ENCODE measurements at places on chromosomes 4 and X.

DNA sequence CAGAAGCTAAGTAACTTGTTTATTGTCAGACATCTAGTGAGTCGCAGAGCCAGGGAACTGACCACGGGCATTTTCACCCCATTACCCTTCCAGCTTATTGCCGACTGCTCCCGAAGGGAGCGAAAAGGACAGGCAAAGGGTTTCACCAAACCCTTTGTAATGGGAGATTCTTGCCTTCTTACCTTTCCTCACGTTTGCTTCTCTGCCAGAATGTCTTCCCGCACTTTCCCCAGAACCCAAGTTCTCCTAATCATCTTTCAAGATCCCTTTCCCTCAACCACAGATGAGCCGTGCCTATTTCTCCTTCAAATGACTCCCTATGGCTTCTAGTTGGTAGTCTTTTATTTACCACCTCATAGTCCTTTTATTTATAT is 520 bp upstream of the SRP72 start:
- DNase-seq, result no peak

- DNase-seq, result no peak
These were observed 49.7 kb upstream of the ELOVL6 start for GRCh38 chr4:110248100-110248499.

GRCh38 chr4:114077610-114078009 is 98.2 kb upstream of the ARSJ start:
- no peak for DNase-seq

GRCh38 chr4:101055392-101055791 is 291.9 kb downstream of the PPP3CA start:
- DNase-seq, result no peak

GRCh38 chrX:9659571-9660195 is 106.0 kb downstream of the GPR143 start:
- DNase-seq, result no peak

Measured in stimulated activated CD4-positive, alpha-beta T cell treated with anti-CD3 and anti-CD28 coated beads, Interleukin-15, amount 100 ng/mL, for 24 hours (primary cell).